CD4-positive, alpha-beta T cell treated with Interferon alpha-2 for 1 hour (primary cell): ENCODE measurements at places on chromosomes 6 and 20.

- DNase-seq, result no peak
Observed at GRCh38 chr20:17637985-17638640, 43.9 kb downstream of the RRBP1 start.

GRCh38 chr20:57030611-57031600 lies 235.5 kb downstream of the BMP7 start:
- no peak for DNase-seq

DNA sequence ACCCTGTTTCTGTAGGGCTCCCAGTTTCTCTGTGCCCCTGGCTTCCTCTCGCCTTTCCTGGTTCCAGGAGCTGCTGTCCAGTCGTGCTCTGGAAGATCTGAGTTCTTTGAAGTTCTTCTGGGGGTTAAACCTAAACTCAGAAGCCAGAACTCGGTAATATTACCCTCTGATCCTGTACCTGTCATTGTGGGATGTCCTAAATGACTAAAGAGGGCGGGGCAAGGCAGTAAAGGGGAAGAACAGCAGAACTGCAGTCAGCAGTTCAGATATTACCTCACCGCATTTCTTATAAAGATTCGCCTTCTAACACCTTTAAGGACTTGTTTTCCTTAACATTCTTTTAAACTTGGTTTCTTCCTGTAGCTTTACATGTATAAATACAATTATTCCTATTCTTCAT lies 63.9 kb downstream of the FAM120B start:
- no peak for DNase-seq

DNA sequence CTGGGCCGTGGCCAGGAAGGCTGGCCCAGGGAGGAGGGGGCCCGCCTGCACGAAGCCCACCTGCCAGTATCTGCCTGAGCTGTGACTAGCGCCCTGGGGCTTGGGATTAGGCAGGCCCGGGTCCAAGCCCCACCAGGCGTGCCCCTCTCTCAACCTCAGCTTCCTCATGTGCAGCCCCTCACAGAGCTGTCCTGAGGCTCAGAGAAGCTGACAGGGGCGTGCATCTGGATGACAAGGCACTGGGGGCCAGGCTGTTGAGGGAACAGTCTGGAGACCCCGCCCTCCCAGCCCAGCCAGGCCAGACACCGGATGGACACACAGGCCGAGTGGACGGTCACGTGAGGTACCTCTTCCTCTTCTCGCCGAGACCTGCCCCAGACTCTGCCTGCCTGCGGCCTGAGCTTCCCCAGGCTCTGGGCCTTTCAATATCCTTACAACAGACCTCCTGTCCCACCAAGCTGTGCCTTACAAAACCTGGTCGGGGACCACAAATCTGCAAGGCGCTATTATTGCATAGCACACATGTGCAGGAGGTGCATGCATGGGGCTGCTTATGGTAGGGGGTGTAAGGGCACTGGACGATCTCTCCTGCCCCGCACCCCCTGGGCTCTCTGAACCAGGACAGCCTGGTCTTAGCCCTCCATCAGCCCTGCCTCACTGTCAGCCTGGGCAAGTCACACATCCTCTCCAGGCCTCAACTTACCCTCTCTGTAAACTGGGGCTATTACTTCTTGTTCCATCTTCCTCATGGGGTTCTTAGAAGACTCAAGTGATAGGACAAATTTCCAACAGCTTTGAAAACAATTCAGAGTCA lies 20.0 kb downstream of the NOL4L start:
- DNase-seq, result no peak

DNA sequence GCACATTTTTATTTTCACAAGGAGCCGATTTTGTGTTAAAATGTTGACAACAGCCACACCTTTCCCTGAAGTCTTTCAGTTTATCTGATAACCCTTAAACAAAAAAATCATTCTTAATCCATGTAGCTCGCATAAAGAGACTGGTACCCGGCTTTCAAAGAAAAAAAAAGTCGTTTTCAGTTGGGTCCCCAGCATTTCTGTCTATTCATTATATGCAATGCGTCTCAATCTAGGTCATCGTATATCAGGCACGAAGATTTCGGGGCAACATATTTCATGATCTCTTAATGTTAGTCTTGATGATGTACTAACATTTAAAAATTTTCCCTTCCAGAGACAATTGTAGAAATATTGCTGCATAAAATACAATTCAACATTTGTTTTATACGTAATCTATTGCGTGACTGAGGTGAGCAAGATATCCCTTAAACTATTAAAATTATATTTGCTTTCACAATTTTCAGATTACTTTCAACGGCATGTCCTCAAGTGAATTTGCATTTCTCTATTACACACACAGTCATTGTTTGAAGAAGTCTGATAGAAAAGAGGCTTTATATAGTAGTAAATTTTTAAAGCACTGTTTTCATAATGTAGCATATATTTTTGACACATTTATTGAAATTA lies 2.9 kb upstream of the TUBB2B start:
- no peak for DNase-seq

GRCh38 chr6:10166031-10166430 lies 248.8 kb downstream of the TFAP2A start:
- no peak for DNase-seq

- no peak for DNase-seq
Observed at GRCh38 chr6:30112402-30112994, 392 bp downstream of the TRIM31 start.

GRCh38 chr20:9518576-9519175 lies 4.3 kb downstream of the LAMP5 start:
- DNase-seq, result no peak

DNA sequence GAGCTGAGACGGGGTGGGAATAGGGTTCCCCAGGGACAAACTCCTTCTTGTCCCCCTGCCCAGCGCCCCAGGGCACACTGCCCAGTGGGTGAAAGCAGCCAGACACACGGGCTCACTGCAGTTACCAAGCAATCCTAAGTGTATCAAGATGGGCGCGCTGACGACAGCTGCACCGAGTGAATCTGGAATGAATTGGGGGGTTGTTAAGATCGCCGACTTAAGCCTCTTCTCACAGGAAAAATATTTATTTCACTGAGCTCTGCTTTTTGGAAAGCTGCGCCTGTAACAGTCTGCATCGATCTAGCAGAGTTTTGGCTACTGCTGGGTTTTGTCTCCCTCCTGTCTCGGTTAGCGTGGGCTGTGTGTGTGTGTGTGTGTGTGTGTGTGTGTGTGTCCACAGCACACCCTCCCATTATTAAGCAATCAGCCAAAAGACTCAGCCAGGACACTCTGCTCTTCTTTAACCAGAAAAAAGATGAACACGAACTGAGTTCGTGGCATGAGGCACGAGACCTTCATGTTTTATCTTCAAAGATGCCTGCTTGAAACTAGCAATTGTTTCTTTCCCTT lies 35.9 kb downstream of the RIPOR3 start:
- DNase-seq, result no peak

- DNase-seq, result no peak
Observed at GRCh38 chr20:59322585-59323454, 22.4 kb downstream of the EDN3 start.

DNA sequence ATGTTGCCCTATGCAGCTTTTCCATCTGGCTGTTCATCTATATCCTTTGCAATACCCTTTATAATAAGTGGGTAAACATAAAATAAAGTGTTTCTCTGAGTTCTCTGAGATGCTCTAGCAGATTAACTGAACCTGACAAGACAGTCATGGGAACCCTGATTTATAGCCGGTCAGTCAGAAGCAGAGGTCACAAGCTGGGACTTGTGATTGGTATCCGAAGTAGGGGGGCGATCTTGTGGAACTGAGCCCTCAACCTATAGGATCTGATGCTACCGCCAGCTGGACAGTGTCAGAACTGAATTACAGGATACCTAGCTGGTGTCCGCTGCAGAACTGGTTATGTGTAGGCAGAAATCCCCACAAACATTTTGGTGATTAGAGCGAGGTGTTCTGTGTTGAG lies 39.0 kb downstream of the SLC17A5 start:
- no peak for DNase-seq

GRCh38 chr20:11838076-11838636 lies 79.5 kb upstream of the BTBD3 start:
- no peak for DNase-seq

DNA sequence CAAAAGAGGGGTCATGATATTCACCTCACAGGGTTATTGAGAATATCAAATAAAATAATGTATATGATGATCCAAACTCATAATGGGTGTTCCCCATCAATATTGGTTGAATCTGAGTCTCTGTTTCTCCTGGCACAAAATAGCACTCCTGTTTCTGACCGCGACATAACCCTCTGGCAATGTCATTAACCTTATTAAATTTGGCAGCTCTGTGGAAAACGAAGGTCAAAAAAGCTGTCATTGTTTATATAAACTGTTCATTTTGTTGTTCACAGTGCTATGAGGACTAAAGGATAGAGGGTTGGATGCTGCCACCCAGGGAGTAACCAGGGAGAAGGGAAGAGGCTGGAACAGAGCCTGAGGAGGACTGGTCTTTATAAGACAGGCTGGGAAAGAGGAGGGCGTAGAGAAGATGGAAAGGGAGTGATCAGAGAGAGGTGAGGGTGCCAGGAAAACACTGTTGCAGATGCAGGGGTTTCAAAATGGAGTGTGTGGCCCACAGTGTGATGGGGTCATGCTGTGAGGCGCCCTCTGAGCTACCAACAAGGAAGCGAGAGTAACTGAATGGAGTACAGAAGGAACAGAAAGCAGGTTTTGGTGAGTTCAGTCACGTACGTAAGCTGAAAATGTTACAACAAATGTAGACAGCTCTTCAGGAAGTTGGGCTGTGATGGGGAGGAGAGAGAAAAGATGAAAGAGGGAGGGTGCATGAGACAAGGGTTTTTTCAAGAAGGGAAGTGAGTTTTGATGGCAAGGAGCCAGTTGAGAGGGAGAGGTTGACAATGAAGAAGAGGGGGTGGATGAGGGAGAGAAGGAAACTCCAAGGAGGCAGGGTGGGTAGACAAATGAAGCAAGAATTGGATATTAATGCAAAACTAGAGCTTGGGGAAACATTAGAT lies 251.6 kb upstream of the TAB2 start:
- DNase-seq, result peak; percentile 72

GRCh38 chr20:5776077-5776476 lies 25.9 kb downstream of the SHLD1 start:
- DNase-seq, result no peak

DNA sequence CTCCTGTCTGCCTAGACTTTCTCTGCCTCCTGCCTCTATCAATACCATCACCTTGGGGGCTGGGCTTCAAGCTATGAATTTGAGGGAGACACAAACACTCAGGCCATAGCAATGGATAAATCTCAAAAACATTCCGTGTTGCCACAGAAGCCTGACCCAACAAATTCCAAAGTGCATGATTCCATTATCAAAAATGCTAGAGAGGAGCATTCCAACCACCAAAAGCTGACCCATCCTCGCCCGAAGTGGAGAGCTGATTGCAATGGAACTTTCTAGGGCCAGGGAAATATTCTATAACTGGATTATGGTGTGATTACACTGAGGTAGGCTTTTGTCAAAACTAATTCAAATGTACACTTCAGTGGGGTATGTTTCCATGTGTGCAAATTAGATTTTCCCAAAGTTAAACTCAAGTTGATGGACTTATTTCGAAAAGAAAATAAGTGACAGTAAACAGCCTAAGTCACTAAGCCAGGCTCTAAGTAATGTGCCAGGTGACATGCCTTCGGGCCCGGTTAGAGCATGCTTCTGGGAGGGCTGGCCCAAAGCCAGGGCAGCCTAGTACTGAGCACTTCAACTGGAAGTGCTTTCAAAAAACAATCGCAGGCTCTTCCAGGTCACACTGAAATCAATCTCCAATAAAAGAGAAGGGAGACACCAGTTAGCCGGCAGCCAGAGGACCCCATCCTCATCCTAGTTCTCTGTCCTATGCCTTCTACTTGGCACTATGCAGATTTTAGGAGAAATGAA lies 142.3 kb downstream of the TBXT start:
- DNase-seq, result no peak

DNA sequence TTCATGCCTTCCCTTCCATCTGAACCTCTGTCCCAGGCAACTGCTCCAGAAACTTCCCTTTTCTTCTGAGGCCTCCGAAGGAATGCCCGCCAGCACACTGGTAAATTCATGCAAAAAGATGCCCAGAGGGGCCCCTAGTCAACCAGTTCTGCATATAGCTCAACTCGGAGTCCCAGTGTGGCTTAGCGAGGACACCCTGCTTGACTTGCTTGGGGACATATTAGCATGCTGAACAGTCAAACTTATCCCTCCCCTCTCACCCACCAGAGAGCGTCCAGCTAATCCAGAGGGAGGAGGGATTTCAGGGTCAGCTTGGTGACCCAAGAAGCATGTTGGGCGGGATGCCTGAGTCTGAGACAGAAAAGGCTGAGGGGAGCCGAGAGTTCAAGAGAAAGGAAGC lies 23.0 kb upstream of the MDFI start:
- no peak for DNase-seq

DNA sequence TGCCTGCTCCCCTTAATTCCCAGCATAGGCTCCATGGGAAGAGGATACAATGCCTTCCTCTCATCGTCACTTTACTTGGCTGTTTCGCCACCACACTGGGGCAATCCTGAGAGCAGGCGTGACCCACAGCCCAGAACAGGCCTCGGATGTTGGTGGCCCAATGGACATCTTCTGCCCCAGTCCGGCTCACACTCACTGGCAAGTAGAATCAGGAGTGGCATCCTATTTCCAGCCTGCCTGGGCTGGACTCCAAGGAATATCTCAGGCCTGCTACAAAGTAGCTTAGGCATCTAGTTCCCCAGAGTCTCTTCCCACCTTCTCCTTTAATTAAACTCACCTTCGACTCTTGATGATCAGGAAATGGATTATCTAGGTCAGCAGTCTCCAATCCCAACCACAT lies 110.5 kb downstream of the LRFN2 start:
- no peak for DNase-seq

DNA sequence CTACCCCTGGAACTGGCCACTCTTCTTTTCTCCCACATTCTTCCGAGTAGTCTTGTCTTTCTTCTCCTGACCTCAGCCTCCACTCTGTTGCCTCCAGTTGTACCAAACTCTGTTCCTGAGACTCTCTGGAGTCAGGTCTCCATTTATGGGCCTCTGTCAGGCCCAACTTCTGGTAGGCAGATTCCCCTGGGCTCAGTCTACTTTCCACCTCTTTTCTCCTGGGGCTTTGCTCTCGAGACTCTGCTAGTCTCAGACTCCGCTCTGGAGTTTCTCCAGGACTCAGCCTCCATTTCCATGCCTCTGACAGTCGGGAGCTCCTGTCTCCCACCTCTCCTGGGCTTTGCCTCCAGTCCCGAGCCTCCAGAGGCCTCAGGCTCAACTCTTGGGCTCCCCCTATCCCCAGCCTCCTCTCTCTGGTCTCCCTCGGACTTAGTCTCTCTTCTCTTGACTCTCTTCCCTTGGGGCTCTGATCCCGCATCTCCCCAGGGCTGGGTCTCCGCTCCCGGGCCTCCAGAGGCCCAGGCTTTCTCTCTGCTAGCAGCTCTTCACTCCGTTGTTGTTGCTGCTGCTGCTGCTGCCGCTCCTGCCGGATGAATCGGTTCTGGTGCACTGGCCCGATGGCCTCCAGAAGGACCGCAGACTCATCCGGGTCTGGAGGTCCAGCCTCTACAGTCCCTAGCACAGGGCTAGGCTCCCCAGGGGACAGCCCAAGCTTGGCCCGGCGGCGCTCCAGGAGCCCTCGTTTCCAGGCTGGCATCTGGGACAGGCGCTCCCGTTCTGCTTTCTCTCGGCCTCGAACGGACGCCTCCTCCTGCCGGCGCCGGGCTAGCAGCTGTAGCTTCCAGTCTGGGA lies 1.1 kb downstream of the PPP1R18 start:
- peak; percentile 33 for DNase-seq

- DNase-seq, result no peak
Observed at GRCh38 chr6:135397172-135397952, 100.2 kb downstream of the AHI1 start.
